ENCODE measurements at places on chromosomes 3 and 15.

GRCh38 chr3:129211345-129211744 lies 27.6 kb upstream of the CNBP start:
- no peak for DNase-seq

- no peak for DNase-seq
Observed at GRCh38 chr15:72141171-72142084, 23.2 kb downstream of the SENP8 start.

DNA sequence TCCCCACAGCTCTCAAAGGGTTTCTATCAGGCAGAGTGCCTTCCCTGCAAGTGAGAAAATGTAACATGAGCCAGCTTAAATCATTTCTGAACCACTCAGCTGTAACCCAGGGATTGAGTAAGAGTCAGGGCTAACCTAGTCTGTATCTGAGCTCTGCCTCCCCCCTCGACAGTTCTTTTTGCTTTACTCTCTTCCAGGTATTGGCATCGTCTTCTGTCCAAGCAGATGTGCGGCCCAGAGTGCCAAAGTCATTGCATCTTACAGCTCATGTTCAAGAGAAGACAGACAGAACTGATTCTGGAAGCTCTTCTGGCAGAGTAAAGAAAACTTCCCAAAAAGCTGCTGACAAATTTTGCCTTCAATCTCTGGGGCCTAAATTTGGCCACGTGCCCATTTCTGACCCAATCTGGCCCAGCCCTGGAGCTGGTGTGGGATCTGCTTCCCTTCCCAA lies 74.8 kb downstream of the ABHD5 start:
- no peak for DNase-seq

DNA sequence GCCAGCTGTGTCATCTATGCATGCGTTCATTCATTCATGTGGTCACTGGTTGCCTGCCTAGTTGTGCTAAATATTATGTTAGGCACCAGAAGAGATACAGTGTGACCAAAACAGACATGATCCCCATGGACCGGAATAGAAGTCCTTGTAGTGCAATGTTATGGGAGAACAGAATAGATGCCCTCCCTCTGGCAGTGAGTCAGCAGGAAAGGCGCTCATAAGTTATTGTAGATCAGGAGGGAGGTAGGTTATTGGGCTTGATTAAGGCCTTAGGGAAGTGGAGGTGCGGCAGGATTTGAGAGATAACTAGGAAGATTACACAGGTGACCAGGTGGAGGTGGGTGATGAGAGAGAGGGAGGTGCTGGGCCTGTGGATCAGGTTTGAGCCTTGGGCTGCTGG lies 5.2 kb downstream of the MCTP2 start:
- no peak for DNase-seq

DNA sequence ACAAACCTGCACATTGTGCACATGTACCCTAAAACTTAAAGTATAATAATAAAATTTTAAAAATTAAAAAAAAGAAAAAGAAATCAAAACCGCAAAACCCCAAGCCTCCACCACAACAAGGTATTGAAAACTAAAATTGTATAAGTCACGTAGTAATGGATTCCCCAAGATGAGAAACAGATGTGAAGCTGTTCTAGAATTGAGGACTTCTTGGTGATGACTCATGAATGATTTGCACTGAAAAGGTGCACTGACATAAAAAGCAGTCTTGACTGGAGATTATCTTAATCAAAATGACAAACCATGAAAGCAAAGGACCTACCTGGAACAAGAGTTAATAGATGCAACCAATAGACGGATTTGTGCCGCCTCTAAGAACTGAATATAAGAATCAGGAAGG lies 225.8 kb downstream of the MYRIP start:
- DNase-seq = no peak

DNA sequence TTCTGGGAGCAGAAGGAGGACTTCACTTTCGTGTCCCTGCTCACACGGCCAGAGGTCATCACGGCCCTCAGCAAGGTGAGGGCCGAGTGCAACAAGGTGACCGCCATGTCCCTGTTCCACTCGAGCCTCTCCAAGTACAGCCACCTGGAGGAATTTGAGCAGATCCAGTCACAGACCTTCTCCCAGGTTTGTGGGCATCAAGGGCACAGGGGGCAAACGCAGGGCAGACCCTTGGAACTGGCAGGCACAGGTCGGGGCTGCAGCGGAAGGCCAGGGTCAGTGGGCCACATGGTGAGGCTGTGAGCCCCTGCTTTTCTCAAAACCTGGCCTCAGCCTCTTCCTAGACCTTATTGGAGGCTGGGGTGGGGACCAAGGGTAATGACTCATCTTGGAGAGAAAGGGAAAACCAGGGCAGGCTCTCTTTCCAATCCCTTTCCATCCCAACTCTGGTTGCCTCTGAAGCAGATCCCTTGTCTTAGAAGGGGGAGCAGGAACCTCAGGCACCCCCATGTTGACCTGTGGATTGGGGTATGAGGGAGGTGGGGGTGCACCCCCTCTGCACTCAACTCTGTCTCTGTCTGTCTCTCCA lies 29.5 kb downstream of the DNAH1 start:
- DNase-seq = no peak

- no peak for DNase-seq
Observed at GRCh38 chr3:152466784-152467183, 198.1 kb downstream of the MBNL1 start.

- DNase-seq = no peak
Observed at GRCh38 chr3:105620236-105620635, 248.6 kb downstream of the CBLB start.

Data from activated effector memory CD4-positive, alpha-beta T cell treated with Interleukin-2 at 50 U/mL for 16 hours (primary cell).